CD4-positive, alpha-beta T cell treated with Interferon gamma for 1 hour (primary cell): ENCODE measurements at places on chromosomes 12 and 14.
A peak's percentile ranks its signal among the peaks of the same experiment; 100 is the strongest.

- DNase-seq = no peak
These were observed 34.5 kb downstream of the SYNDIG1L start for GRCh38 chr14:74391479-74391878.

DNA sequence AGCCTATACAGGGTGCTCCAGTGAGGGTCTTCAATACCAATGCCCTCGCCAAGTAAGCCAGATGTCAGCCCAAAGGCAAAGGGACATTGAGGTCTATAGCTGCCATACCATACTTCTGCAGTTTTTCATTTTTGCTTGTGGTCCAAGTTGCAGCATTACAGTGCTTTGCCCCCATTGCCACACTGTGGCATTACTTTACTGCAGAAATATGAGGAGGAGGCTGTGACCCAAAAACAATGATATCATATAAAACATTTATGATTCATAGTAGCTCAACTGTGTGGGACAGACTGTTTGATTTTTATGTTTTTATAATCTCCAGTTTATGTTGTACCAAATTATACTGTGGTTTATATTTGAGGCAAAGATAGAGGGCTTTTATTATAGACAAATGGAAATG lies 64.1 kb downstream of the KIAA0586 start:
- no peak for DNase-seq

DNA sequence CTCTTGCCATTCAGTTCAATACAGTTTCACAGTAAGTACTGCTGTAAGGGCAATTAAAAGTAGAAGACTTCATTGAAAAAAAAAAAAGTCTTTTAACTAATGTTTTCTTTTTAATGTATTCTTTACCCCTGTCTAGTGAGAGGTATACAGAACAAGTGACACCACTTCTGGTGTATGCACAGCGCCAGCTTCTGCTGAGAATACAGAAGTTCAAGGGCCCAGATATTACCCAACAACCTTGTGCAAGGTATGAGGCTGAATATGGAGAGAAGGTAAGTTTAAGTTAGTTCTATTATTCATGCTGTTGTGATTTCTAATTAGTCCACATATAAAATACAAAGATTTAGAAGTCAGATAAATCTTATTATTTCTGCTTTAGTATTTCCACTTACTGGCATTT lies 168.7 kb downstream of the CFAP54 start:
- no peak for DNase-seq

GRCh38 chr12:81439344-81439743 lies 319.8 kb downstream of the PPFIA2 start:
- no peak for DNase-seq

DNA sequence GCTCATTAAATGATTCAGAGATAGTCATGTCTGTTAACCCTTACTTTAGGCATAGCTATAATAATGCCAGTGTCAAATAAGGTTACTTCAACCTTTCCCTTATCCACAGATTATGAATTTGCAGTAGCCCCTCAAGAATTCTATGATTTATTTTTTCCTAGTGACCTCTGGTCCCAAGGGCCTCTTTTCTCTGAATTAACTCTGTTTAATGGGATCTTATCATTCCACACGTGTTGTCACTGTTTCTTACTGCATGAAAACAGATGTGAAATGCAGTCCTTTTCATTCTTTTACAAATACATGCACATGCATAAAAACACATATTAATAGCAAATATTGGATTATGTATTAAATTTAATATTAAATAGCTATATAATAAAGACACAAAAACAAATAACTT lies 667.7 kb upstream of the FOXG1 start:
- DNase-seq = no peak

DNA sequence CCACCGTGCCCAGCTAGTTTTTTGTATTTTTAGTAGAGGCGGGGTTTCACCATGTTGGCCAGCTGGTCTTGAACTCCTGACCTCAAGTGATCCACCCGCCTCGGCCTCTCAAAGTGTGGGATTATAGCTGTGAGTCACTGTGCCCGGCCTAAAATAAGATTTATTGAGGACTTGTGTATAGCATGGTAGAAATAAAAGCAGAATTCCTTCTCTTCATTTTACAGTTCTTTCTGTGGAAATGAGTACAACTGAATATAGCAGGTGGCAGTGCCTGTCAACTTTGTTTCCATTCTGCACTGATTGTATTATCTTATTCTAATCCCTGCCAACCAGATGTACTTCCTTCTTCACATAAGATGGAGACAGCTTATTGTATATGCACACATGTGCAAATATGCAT lies 41.0 kb downstream of the DIP2B start:
- DNase-seq = no peak

GRCh38 chr14:21768116-21768874 lies 94.7 kb upstream of the OR4E1 start:
- peak; percentile 13 for DNase-seq

DNA sequence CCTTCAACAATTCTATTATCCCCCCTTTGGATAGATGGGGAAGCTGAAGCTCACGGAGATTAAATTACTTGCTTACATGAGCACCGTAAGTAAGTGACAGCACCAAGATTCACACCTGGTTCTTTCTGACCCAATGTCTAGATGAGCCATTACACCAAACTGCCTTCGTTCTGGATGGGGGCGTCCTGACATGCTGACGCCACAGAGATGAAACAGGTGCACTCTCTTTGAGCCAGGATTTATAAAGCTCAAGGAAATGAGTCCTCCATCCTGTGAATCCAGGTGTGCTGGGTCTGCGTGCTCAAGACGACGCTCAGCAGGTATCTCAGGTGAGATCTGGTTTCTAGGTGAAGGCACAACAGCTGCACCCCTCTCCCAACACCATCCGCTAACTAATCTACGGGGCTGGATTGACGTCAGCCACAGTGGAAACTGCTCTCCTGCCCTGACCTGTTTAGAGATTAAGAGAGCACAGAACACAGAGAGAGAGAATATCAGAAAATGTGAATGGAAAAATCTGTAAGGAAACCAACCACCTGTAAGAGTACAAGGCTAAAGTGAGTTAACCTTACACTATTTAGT lies 61.6 kb downstream of the KSR2 start:
- no peak for DNase-seq

DNA sequence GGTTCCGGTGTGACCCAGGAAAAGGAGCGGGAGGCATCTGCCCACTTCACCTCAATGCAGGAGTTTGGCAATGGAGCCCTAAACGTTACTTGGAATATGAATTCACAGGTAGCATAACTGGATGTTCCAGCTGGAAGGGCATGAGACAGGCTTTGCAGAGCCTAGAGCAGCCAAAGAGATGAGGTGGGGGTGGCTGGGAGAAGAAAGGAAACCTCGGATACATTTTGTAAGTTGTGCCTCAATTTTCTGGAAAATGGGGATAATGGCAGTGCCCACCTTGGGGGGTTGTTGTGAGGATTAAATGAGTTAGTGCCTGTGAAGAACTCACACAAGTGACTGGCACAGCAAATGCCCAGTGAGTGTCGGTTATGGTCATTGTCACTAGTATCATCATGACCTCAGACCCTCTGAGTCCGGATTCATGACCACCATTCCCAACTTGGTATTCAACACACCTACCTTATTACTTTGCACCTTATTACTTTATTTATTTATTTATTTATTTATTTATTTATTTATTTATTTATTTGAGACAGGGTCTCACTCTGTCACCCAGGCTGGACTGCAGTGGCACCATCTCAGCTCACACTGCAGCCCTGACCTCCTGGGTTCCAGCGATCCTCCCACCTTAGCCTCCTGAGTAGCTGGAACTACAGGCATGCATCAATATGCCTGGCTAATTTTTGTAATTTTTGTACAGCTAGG lies 56.0 kb downstream of the CLMN start:
- DNase-seq = no peak

DNA sequence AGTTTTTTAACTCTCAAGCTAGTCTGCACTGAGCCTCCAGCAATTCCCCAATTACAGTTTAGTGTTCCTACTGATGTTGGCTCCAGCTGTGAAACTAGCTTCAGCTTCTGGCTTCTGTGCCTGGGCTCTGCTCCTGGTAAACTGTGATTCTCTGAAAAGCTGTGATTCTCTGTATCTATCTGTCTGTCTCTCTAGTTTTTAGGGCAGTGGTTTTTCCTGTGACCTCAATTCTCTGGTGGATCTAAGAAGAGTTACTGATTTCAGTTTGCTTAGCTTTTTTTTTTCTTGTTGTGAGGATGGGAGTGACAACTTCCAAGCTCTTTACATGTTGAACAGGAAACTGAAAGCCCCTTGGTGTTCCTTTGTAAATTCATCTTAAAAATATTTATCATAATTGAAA lies 3.8 kb upstream of the HIF1A start:
- DNase-seq = no peak

GRCh38 chr12:127295630-127296029 lies 971.3 kb upstream of the TMEM132C start:
- no peak for DNase-seq

DNA sequence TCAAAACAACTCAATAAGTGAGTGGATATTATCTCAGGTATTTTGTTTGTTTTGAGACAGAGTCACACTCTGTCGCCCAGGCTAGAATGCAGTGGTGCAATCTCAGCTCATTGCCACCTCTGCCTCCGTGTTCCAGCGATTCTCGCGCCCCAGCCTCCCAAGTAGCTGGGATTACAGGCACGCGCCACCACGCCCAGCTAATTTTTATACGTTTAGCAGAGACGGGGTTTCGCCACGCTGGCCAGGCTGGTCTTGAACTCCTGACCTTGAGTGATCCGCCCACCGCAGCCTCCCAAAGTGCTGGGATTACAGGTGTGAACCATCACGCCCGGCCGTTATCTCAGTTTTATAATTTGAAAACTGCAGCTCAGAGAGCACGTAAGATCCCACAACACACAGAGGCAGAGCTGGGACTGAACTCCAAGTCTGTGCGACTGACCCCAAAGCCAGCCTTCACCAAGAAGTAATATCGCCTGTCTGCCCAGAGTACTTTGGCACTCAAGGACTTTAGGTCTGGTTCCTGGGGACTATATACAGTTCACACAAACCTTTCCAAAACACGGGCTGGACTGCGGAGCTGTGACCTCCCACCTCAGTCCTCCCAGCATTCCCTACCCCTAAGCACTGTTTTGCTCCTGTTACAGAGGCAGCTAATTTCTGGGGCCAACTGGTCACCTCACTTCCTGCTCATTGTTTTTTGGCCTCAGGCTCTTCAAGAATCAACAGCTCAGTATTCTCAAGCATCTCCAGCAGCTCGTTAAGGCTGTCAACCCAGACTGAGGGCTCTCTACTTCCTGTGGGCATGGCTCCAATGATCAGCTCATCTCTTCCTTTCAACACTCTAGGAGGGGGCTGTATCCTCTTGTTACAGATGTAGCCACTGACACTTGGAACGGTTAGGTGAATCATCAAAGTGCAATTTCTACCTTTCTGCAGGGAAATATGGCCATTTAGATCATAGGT lies 22.5 kb downstream of the TESC start:
- no peak for DNase-seq

DNA sequence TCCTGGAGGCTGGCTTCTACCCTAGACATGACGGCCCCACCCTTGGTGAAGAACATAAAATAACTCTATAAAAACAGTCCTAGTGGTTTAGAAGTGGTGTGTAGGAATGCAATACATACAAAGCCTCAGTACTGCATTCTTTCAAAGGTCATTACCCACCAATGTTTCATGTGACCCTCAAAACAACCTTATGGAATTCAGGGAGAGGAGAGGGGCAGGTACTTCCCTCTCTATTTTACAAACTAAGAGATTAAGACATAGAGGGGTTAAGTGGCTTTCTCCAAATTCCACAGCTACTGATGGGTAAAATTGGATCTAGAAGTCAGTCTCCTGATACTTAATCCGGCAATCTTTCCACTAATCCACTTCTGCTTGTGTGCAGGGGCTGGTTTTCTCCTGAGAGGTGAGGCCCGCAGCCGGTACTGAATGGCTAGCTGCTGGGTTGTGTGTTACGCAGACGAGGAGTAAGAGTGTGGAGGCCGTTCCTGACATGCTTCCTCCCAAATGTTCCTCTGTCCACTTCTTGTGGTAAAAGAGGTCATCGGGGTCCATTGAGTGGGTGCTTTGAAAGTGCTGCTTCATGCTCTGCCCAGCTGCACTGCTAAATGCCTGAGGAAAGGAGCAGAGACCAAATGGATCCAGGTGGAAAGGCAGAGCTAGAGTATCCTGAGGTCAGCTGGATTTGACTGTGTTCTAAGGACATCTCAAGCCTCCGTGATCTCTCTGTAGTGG lies 16.2 kb downstream of the SLC7A8 start:
- DNase-seq = no peak

DNA sequence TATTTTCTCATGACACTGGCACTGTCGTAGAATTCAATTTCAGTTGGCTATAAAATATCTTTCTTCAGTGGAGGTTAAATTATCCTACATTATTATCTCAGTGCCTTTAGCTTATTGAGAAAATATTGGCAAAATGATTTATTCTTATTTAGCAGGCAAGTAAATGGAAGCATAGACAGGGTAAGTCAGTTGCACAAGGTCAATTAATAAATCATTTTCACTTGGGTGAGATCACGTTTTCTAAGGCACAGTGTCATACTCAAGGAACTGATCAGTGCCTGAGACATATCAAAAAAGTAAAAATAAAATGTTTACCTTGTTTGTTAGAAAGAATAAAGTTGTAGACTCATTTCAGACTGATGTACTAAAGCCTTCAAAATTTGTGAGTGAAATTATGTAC lies 95.0 kb downstream of the ACSS3 start:
- DNase-seq = no peak

GRCh38 chr14:73726025-73726961 lies 12.1 kb upstream of the PNMA1 start:
- DNase-seq = no peak

DNA sequence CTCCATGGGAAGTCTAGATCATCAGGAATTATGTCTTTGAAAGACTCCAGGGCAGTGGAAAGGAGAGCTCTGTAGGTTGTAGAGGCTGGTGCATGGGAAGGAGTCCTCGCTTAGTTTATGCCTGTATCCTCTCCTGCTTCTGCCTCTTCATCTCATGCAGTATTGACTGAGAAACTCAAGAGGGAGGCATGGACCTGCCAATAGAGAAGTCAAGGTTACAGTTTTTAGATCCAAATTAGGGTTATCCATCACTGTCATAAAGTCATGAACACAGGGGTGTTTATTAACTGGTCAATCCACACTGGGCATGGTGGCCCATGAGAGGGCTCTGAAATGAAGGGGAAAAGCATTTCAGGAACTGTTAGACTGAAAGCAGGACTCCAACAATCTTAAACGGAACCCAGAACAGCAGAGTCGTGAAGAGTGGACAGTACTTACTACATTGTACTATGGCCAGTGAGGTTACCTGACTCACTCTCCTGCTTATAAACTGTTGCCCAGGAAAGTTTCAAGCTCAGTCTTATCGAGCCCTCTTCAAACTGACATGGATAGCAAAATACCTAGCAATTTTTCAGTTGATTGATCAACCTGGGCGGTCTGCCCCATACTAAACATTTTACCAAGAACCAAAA lies 30.1 kb upstream of the DHRS7 start:
- DNase-seq = no peak

DNA sequence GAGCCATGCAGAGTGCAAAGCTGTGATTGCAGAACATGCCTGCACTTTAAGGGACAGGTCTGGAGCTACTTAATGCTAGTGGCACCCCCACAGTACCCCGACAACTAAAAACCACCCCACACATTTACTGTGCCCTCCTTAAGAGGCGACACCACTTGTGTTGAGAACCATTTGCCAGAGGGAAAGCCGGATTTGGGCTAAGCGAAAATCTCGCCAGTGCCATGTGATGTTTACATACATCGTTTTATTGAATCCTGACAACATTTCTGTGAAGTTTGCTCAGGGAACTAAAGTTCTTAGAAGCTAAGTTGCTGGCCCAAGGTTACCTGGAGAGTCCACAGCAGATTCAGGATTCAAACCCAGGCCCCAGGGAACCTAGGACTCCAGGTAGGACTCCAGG lies 119.0 kb upstream of the FKBP4 start:
- no peak for DNase-seq

- no peak for DNase-seq
These were observed 300.9 kb upstream of the STXBP6 start for GRCh38 chr14:25350802-25351201.
